ENCODE measurements at places on chromosomes 3 and 15.

DNA sequence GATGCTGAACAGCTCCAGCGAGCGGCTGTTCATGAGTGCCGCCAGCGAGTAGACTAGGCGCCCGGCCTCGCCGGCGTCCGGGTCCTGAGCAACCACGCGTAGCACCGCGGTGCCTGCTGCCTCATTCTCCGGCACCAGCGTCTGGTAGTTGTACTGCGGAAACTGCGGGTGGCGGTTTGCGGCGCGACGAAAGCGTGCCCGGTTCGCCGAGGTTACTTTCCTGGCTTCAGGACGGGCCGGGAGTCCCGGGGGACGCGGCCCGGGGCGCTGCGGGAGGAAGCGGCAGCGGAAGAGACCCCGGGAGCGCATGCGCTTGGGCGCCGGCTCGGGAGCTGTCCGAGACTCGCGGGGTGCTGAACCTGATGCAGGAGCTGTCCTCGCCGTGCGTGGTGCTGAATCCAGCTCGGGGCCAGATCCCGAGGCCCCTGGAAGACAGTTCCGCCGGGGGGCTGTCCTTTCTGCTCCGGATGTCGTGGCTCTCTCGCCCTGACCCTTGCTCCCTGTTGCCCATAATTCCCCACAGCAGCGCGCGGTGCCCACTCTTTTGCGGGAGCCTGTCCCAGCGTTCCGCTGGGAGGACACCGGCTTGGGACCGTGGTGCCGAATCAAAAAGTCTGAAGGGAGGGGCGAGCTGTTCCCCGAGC, 1.1 kb downstream of the CELSR3 start:
- peak; percentile 72 for DNase-seq

DNA sequence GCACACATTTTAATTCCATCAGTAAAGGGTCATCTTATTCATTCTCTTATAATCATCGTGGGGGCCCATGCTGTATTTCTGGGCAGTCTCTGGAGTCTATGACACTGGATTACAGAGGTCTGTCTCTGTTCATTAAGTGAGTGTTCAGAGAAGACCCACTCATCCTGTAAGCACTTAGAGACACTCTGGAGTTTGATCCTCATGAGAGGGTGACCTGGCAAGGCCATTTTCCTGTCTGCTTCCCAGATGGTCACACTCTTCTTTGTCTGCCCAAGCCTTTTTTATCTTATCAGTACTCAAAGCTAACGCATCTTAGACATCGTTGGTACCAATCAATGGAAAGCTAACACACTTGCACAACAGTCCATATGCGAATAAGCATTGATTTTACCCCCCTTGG, 333.1 kb downstream of the RORA start:
- no peak for DNase-seq

DNA sequence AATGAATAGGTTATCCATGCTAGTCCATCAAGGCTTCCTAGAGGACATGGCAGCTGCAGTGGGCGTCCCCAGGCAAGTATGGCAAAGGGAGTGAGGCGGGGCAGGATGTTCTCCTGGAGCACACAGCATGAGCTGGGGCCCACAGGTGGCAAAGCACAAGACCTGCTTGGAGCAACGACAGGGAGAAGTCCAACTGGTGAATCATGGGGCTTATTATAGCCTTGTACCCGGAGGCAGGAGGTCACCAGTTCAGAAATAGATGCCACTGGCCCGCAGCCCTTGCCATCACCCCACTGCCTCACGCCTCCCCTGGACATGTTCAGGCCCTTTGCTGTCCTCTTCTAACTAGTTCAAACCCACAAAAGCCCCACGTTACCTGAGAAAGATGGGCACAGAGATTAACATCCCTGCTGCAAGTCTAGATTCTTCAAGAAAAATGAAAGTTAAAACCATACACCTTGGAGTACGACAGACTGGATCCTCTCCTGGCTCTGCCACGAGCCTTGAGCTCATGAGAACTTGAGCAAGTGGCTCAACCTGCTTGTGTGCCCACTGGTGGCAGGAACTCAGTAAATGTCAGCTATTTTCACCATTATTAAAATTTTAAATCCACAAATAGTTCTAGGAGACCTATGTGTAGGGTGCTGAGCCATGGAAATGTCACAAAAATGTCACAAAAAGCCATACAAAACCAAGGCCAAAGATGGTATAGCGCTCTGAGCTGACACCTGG, 1.8 kb upstream of the SRGAP3 start:
- no peak for DNase-seq

DNA sequence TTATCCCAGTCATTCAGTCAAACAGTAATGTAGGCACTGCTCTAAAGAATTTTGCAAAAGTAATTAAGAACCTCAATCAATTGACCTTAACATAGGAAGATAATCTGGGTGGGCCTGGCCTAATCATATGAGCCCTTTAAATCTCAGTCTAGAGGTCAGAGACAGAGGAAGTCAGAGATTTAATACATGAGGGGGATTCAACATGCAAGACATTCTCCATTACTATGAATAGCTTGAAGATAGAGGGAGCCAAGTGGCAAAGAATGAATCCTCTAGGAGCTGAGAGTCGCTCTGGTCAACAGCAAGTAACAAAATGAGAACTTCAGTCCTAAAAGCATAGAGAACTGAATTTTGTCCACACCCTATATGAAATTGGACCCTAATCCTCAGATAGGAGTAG, 39.0 kb upstream of the MBNL1 start:
- no peak for DNase-seq

- DNase-seq: no peak
These were observed 341.8 kb upstream of the TBL1XR1 start for GRCh38 chr3:177538750-177539730.

GRCh38 chr3:69823743-69824142, 84.5 kb downstream of the MITF start:
- DNase-seq: no peak

DNA sequence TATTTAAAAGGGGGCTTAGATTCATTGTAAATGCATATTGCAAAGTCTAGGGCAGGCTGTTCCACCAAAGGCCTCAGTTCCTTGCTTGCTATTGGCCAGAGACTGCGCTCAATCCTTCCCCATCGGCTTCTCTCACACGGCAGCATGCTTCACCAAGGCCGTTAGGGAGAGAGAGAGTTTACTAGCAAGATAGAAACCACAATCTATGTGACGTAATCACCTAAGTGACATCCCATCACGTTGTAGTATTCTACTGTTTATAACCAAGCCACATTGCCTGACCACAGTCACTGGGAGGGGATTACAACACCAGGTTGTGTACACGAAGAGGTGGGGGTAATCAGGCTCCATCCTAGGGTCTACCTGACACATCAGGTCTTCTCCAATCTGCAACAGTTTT, 16.0 kb upstream of the NPAP1 start:
- no peak for DNase-seq

DNA sequence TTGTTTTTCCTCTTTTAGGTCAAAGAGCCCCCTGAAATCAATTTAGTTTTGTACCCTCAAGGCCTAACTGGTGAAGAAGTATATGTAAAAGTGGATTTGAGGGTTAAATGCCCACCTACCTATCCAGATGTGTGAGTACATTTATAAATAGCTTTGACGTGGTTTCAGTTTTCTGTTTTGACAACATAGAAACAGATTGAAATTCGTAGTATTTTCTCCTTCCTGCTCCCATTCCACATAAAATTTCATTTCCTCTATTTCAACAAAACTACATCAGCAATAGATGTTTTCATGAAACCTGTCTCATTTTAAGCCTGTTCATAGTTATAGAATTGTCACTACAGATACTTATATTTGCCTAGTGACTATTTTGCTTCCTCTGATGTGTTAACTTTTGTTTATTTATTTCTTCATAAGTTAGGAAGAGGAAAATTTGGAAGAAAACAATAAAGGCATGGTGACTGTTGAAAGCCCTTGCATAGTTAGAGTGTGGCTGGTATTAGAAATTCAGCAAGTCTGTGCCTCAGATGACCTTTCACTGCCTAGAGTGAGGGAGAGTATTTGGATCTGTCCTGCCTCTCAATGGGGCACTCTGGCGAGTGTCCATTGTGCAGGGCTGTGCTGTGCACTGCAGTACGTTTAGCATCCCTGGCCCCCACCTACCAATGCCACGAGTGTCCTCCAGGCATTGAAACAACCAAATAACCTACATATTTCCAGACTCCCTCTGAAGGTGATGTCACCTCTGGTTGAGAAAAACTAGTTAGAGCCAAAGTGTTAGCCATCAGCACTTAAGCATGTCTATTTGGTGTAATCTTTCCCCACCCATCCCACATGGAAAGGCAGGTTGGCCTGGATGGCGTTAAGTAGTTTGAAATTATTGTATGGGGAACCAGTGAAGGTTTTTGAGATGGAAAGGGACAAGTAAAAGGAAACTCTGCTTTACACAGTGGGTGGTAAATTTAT, 5.9 kb downstream of the EIF2AK4 start:
- no peak for DNase-seq

GRCh38 chr3:158702815-158703481, 29.3 kb downstream of the RARRES1 start:
- no peak for DNase-seq

DNA sequence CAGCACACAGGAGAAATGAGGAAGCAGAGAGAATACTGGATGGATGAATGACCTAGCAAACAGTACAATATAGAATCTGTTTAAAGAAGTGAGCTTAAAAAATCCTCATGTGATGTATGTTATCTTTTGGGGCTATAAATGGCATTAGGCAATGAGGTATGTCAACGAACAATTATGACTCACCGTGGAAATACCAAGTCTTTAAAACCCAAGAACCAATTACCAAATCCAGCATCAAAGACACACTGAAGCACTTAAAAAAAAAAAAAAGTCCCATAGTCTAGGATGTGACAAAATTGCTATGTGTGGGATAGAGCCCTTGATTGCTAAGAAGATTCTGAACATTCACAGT, 36.3 kb upstream of the HERC1 start:
- no peak for DNase-seq

- DNase-seq: no peak
These were observed 29.1 kb downstream of the FGD5 start for GRCh38 chr3:14847613-14848541.

DNA sequence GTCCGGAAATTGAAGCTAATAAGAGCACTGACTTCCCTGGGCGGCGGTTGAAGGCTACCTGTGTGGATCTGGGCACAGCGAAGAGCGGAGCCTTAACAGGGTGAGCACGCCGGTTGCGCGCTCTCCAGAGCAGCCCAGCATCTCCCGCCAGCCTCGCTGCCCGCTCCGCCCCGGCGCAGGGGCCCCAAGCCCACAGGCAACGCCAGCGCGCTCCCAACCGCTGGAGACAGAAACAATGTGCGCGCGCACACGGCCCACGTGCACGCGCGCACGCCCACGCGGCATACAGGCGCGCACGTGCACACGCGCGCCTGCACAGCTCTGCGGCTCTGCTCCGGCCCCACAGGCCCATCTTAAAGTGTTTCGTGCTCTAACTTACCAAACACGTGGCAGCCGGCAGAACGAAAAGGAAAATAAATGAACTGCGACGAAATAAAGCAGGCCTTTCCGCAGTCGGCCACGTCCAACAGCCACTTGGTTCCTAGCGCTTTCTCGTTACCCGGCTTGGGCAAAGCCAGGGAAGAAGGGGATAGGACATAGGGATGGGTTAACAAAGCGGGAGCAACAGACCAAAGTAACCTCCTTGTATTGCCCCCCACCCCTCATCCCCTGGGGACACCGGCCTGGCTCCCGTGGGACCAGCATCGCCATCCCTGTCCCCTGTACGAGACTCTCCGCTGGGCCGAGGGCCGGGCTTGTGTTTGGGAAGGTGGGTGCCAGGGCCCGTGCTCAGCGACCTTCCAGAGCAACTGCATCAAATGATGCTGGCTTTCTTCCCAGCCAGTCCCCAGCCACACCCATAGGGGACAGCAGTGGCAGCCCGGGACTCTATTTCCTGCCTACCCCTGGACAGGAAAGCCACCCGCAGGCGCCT, 203.7 kb downstream of the ABHD5 start:
- no peak for DNase-seq

DNA sequence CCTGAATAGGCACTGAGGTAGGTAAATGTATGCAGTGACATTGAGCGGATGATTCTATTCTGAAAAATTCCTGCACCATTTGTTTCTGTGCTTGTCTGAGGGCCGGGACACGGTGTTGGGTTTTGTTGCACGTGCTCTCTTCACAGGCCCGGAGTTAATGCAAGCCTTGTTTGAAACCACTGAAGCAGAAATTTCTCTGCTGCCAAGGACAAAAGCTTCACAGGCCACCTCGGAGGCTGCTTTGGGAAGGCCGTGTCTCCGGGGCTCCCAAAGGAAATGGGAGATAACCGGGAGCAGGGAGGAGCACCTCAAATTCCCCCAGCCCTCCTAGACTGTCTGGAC, 179.4 kb downstream of the OPA1 start:
- DNase-seq: no peak

- DNase-seq: no peak
These were observed 8.7 kb downstream of the GAP43 start for GRCh38 chr3:115632026-115632425.

DNA sequence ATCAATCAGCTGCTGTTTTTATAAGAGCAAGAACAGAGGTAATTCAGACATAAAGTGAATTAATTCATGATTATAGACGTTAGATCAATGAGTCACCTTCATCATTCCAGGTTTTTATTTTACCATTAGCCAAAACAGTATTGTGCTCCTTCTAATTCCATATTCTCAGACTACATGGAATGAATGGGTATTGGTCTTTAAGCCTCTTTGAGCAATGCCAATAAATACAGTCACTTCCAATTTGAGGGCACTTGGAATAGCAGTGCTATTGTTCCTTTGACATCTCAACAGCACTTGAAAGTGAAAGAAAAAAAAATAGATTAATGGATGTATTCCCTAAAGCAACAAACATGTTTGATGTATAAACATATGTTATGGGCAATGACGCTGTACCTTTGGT, 830.9 kb upstream of the CFAP20DC start:
- no peak for DNase-seq

GRCh38 chr15:80455668-80456442, 51.7 kb downstream of the ARNT2 start:
- DNase-seq: peak; percentile 50

GRCh38 chr15:32861761-32862160, 144.0 kb downstream of the GREM1 start:
- DNase-seq: no peak

- DNase-seq: no peak
These were observed 7.3 kb downstream of the MYLK start for GRCh38 chr3:123876858-123877257.

DNA sequence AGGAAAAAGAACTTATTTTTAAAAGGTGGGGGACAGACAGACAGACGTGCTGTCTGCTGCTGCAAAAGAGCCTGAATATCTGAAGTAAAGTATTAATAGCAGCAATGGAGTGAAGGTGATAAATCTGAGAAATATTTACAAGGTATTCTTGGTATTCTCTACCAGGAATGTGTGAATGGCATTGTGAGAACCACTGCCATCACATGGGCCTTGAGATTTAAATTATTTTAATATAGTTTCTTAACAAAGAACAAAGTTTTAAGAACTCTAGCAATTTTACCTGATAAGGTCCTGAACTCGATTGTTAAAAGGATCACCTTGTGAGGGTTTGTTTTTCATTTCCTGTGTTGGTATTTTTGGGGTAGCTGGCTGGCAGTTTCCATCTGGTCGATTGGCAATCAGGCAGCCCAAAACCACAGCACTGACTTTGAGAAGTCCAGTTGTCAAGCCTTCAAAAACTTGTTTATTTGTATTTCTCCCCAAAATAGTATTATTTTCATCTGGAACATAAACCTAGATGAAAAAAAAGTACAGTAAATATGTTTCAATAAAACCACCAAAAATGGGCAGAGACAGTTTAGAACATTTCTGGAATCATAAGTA, 97.3 kb downstream of the ISL2 start:
- DNase-seq: no peak

- no peak for DNase-seq
These were observed 218.9 kb downstream of the CNTN4 start for GRCh38 chr3:2317521-2317920.

All from activated CD4-positive, alpha-beta T cell treated with anti-CD3 and anti-CD28 coated beads for 4 hours (primary cell).